ENCODE measurements at places on chromosomes 2 and 18.

- DNase-seq: no peak
Measured at GRCh38 chr2:98445177-98445682, 572 bp downstream of the INPP4A start.

DNA sequence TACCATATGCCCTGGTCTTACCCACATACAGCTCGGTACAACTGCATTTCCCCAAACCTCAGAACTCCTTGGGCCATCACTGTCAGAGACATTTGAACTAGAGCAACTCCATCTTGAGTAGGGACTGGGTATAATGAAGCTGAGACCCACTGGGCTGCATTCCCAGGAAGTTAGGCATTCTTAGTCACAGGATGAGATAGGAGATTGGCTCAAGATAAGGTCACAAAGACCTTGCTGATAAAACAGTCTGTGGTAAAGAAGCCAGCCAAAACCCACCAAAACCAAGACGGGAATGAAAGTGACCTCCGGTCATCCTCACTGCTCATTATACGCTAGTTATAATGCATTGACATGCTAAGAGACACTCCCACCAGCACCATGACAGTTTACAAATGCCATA is 131.3 kb downstream of the PIK3C3 start:
- DNase-seq: no peak

DNA sequence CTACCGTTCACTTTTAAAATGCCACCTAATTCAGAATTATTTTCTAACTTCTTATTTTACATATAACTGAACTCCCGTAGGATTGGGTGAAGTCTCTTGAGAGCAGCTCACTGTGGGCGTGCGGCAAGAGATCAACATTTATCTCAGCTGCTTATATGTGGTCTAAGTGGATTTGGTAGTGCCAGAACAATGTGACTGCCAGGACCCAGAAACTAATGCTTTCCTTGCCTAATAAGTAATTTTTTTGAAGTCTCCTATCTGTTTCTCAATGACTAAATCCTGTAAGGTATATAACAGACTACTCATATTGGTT is 11.2 kb upstream of the NFE2L2 start:
- no peak for DNase-seq

- DNase-seq: peak; percentile 7
Measured at GRCh38 chr2:213806125-213806726, 522.0 kb downstream of the SPAG16 start.

DNA sequence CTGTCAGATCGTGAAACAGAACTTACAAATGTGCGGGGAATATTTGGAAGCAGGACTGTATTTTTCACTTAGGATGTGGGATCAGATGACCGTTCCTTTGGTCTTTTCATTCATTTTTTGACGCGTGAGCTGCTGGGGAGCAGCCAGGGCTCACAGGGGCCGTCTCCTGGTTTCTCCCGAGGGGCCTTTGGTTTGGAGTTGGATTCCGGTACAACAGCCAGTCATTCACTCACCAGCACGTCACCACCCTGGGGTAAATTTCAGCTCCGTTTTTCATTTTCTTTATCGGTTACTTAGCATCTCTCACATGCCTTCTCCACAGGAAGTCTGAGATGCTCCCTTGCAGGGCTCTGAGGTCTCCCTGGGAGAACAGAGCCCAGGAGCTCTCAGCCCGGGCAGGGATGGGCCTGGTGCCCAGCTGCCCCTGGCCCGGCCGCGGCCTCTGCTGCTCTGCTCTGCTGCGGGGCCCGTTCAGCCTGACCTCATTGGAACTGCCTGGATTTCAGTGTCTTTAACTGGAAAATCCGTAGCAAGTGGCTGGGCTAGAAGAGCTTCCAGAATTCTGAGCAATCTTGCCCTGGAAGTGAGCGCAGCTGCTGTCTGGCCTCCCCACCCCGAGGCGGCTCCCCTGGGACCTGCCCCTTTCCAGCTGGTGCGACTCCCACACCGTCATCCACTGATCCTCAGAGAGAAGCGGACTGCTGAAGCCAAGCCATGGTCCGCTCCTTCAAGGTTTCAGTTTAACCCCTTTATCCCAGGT is 335.6 kb downstream of the EIPR1 start:
- DNase-seq: no peak

GRCh38 chr18:75205514-75206132 is 3.3 kb downstream of the PTGR3 start:
- DNase-seq: no peak

GRCh38 chr2:221517146-221517695 is 54.9 kb downstream of the EPHA4 start:
- DNase-seq: no peak

- DNase-seq: no peak
Measured at GRCh38 chr2:39529836-39530235, 92.8 kb upstream of the MAP4K3 start.

Measured in putamen (tissue), 1 donor.